ENCODE measurements at places on chromosomes 5 and 9.

GRCh38 chr9:75996726-75997125 is 106.3 kb downstream of the PCSK5 start:
- DNase-seq = no peak

GRCh38 chr5:80761966-80762365 is 107.2 kb upstream of the DHFR start:
- DNase-seq = no peak

DNA sequence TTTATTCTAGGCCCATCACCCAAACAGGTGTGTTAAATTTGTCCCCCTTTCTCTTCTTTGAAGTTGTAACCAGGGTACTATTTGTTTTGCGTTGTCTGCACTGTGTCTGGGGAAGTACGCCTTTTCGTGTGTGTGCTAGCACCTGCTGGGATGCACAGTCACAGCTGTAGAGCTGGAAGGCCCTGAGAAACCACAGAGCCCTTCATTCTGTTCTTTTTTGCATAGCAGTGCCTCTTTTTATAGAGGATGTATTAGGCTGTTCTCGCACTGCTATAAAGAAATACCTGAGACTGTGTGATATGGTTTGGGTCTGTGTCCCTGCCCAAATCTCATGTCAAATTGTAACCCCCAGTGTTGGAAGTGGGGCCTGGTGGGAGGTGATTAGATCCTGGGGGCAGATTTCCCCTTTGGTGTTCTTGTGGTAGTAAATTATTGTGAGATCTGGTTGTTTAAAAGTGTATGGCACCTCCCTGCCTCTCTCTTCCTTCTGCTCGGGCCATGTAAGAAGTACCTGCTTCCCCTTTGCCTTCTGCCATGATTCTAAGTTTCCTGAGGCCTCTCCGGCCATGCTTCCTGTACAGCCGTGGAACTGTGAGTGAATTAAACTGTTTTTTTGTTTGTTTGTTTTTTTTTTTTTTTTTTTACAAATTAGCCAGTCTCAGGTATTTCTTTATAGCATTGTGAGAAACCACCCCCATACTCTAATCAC is 14.0 kb downstream of the SEC61B start:
- no peak for DNase-seq

- DNase-seq = peak; percentile 36
Observed at GRCh38 chr5:132180134-132180745, 47.4 kb downstream of the P4HA2 start.

DNA sequence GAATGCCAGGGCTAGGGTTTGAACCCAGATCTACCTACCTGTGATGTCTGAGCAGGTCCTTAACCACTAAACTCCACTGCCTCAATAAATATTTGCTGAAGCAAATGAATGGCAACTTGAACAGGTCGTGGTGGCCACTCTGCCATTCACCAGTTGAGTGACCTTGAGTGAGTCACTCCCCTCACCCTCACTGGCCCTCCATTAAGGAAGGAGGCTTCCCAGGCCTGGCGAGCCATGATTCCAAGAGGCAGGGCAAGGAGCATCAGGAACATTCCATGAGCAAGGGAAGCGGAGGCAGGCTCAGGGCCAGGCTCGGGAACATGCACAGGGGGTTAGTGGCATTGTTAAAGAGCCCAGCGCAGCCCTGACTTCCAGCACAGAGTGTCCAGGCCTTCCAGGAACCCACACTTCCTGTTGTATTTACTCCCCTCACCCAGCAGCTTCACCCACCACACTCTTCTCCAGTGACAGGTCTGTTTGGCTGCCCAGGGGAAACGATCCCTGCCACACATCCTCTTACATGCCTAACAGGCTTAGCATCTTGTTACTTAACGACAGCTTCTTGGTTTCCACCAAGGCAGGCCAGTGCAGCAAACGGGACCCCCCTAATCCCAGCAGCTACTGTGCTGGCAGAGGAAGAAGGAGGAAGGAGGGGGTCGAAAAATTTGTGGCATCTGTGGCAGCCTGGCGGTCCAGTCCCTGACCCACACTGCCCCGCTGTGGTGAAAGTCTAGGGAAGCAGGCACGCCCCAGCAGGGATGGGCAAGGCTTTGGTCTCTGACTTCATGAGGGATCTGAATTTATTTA is 43.7 kb upstream of the TTC1 start:
- DNase-seq = no peak

- DNase-seq = no peak
Observed at GRCh38 chr9:126630458-126631237, 16.9 kb downstream of the LMX1B start.

DNA sequence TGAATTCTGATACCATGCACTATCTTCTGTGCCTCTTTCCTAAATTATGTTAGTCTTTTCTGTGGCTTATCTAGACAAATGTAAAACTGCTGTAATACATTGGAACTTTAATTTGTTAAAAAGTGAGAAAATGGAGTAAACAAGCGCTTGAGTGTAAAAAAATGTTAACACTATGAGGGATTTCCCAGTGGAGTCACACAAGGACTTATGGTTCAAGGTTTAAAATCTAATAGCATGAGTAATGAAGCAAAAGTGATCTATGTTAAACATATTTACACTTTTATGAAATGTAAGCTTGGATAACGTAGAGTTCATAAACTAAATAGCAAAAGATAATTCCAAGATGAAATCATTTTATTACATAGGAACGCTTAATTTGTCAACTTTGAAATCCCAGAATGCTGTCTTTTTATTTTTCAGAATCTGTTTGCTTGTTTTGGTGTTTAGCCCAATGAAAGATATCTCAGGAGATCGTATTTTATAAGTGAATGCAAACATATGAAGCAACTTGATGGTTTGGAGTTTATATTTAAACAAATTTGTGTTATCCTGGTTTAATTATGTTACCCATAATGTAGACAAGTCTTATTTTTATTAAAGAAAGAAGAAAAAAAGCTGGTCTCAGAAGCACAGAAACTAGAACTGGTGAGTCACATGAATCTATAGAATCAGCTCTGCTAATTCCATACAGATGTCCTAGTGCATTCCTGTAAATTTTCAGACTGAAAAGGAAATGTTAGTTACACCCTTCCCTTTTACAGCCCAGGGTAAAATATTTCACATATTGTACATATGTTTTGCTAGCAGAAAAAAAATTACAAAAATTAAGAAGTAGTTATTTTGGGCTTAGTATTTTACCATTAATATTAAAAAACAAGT is 34.2 kb upstream of the FBN2 start:
- DNase-seq = no peak

GRCh38 chr9:127280880-127281660 is 16.5 kb downstream of the GARNL3 start:
- no peak for DNase-seq

DNA sequence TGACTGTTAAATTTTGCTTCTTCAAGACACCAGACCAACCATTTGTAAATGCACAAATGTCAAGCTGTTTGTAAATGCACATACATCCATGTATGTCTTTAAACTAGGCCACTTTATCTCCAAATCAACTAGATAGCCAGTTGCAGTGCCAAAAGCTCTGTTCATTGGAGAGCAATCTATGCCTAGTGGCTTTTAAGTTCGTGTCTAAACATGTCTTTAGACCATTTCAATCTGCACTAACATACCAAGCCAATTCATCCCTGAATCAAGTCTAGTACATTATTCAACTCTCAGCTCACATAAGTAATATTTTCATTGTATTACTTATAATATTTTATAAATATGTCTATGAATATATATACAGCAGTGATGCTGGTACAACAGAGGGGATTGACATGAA is 985.9 kb downstream of the CDH18 start:
- no peak for DNase-seq

GRCh38 chr9:89743573-89744254 is 138.9 kb downstream of the GADD45G start:
- no peak for DNase-seq

DNA sequence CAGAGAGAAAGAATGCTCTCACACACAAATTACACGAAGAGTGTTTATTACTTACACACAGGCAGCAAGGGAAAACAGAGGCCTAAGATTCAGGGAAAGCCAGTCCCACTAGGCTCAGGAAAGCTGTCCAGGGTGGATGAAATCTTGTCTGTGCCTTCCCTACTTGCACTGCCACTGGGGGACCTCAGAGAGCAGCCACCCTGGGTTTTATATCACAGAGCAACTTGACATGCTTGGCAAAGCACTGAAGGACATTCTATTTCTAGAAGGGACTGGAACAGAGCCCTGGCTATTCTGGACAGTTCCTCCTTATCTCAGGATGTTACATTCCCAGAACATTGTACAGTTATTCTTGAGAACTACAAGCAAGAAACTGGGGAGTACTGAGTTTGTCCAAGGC is 7.5 kb upstream of the PRSS3 start:
- no peak for DNase-seq

- no peak for DNase-seq
Observed at GRCh38 chr9:22913518-22913917, 466.9 kb downstream of the DMRTA1 start.

- DNase-seq = no peak
Observed at GRCh38 chr9:4654538-4654937, 7.6 kb upstream of the PLPP6 start.

- no peak for DNase-seq
Observed at GRCh38 chr5:142847898-142848790, 78.0 kb downstream of the ARHGAP26 start.

- DNase-seq = no peak
Observed at GRCh38 chr5:68189613-68190012, 25.9 kb upstream of the PIK3R1 start.

- DNase-seq = no peak
Observed at GRCh38 chr5:95883185-95884016, 60.9 kb upstream of the GLRX start.

DNA sequence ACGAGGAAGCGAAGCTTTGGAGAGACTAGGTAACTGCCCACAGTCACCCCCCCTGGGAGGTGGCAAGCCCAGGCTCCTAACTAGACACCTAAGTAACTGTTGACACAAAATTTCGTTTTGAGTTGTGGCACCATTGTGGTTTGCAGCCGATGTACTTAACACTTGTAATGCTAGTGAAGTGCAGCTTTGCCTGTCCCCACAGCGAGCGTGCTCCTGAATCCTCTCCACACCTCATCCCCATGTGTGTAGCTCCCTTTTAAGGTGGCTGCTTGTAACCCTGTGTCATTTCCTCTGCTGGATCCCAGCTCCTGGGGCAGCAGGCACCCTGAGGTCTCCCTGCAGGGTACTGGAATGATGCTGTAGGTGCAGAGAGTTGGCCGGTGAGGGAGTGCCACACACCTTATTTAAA is 114.9 kb downstream of the TRIO start:
- DNase-seq = no peak

DNA sequence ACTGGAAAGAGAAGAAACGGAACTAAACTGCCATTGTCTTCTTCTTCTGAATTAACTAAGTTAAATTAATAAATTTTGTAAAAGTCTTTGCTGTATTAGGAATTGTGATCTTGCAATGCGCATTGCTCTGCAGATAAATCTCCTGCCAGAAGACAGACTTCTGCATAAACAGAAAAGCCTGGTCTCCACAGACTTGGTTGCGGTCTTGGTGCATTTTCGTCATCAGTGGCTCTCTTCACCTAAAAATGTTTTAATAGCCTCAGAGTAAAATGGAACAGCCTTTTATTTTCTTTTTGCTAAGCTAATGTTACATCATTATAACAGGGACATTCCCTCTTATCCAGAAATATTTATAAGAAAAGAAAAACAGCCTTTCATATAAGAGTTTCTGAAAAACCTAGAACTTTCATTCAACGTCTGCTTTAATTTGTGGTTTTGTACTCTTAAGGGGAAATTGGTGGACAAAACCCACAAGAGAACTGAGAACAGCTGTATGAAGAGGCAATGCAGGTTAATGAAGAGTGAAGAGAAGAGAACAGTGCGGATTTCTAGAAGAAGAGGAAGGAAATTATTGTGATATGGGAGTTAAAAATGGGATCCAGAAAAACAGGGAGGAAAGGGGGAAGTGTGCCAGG is 10.1 kb downstream of the IFNA5 start:
- no peak for DNase-seq

DNA sequence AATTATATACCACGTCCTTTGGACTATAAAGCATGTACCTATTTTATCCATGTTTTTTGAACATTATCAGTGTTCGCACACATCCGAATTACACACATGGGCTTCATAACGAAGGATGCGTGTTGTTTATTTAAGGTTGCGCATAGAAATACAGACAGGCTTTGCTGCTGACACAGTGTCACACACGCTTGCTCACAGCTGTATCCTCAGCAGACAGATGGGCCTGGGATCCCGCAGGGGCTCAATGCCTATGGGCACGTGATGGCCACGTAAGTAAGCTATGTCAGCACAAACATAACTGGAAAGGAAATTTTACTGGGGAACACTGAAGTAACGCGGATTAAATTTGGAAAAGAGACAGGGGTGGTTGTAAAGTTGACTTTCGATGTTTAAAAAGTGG is 76.6 kb downstream of the OTULIN start:
- DNase-seq = no peak

All from COLO829 (cell line).